Stimulated activated CD8-positive, alpha-beta memory T cell treated with anti-CD3 and anti-CD28 coated beads, Interleukin-15, amount 100 ng/mL, for 24 hours (primary cell): ENCODE measurements at places on chromosomes 3 and 15.

- no peak for DNase-seq
These were observed 73.2 kb downstream of the CORO2B start for GRCh38 chr15:68651916-68652525.

DNA sequence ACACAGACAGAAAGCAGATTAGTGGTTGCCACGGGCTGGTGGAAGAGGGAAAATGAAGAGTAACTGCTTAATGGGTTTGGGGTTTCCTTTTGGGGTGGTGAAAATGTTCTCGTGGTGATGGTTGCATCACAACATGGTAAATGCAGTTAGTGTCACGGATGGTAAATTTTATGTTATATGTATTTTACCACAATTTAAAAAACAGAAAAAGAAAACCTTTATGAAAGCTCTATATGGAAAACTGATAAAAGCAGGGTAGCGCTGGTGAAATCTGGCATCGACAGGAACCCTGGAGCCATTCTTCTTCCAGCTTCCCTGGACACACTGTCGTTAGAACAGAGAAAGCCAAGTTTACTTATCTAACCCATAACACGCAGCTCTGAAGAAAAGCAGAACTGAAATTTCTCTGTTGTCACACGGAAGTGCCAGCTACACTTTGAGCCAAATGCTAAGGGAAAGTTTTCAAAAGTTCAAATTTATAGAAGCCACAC is 287.7 kb upstream of the NR2F2 start:
- no peak for DNase-seq

- peak; percentile 8 for DNase-seq
These were observed at the start of gene SPESP1 for GRCh38 chr15:68930268-68931022. Gene SPESP1 (plus strand): TSS chr15:68930525. CDS start chr15:68930654, 129 bp downstream.

DNA sequence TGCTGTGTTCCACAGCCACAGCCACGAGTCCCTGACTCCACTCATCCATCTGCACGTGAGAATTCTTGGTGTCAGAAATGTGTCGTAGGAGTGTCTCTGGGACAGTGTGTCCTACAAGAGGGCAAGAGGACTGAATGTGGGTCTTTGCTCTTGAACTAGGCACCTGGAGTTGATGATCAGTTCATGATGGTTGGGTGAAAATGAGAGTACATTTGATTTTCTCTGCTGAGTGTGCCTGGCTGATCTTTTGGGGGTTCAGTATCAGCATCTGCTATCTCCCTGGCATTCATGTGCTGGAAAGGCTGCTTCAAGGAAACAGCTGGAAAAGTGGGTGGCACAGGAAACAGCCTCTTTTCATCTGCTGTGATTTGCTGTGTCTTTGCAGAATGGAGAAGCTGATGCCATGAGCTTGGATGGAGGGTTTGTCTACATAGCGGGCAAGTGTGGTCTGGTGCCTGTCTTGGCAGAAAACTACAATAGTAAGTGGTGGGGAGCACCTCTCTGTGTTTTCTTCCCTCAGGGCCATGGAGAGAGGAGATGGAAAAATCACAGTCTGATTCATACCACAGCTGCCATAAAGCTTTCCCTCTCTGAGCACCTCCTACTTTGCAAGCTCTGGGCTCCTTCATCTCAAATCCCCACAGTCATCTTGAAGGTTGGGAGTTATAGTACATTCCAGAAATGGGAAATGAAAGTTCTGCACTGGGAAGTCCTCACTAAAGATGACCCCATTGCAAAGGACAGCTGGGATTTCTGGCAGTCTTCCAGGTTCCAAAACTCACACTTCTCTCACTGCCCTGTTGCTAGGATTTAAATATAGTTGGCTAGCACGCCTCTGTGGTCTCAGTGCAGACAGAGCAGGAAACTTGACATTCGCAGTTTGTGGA is 17.8 kb downstream of the TF start:
- DNase-seq, result no peak

DNA sequence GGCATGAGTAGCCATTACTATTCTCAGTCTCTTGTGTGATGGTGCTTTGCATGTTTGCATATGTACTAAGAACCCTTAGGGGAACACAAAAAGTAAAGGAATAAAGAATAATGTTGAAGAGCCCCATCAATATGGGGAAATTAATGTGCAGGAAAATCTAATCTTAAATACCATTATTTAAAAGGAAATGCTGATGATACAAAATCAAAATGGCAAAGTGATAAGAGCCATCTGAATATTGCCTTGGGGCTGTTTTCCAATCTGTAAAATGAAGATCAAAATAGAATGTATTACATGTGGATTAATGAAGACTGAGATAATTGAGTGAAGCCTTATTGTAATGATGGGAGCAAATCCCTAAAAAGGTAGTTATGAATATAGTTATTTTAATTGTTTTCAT is 771.4 kb downstream of the GRM7 start:
- DNase-seq, result no peak

GRCh38 chr15:68583321-68583720 is 4.5 kb downstream of the CORO2B start:
- DNase-seq, result no peak

- no peak for DNase-seq
These were observed 10.9 kb upstream of the GATA2 start for GRCh38 chr3:128503751-128504532.

DNA sequence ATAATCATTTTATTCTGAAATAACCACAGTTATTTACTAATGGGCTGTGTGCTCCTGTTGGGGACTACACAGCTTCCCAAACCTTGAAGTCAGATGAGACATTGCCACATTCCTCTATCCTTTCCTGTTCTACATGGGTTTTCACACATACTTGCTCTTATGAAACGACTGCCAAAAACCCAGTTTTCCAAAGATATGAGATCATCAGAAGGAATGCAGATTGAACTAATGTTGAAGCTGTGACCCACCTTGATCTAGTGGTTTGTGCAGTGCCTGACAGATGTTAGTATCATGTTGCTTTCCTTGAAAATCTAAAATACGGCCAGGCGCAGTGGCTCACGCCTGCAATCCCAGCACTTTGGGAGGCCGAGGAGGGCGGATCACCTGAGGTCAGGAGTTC is 144.6 kb downstream of the VGLL4 start:
- no peak for DNase-seq

GRCh38 chr15:101541501-101542292 is 52.2 kb upstream of the PCSK6 start:
- DNase-seq, result no peak

DNA sequence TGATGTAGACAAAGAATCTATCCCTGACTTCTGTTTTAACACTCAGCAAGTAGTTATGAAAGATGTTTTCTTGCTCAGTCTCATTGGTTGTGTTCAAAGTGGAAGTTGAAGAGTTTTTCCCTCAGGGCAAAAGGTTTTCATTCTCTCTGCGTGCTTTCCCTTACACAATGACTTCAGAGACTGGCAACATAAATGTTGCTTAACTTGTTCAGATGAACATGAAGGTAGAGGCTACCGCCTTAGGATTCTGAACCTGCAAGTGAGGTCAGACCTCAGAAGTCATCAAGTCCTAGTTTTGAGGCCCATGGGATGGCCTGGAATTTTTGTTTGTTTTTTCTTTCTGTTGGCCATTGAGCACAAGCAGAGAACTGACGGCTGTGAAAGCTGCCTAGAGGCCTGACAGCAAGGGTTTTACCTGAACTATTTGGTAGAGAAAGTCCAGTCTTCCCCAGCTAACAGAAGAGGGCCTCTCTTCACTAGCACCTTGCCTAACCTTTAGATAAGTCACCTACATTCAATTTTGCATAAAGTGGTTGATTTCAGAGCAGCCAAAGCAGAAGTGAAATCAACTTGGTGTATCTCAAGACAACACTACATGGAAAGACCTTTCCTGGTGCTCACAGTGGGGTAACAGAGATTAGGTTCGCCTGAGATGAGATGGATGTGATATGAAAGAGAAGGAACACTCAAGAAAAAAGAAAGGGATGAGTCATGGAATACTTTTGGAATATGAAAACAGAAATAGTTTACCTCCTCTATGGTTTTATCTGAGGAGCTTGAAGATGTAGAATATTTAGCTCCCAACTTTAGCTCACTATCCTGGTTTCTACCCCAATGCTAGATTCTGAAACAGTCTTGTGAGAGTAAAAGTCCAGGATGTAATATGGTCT is 53.6 kb upstream of the AP4E1 start:
- no peak for DNase-seq
